ENCODE measurements at places on chromosomes 3 and 15.

- no peak for DNase-seq
These were observed 278.2 kb downstream of the ISL2 start for GRCh38 chr15:76614725-76615124.

- no peak for DNase-seq
These were observed 53.1 kb upstream of the ULK4 start for GRCh38 chr3:42014921-42015533.

DNA sequence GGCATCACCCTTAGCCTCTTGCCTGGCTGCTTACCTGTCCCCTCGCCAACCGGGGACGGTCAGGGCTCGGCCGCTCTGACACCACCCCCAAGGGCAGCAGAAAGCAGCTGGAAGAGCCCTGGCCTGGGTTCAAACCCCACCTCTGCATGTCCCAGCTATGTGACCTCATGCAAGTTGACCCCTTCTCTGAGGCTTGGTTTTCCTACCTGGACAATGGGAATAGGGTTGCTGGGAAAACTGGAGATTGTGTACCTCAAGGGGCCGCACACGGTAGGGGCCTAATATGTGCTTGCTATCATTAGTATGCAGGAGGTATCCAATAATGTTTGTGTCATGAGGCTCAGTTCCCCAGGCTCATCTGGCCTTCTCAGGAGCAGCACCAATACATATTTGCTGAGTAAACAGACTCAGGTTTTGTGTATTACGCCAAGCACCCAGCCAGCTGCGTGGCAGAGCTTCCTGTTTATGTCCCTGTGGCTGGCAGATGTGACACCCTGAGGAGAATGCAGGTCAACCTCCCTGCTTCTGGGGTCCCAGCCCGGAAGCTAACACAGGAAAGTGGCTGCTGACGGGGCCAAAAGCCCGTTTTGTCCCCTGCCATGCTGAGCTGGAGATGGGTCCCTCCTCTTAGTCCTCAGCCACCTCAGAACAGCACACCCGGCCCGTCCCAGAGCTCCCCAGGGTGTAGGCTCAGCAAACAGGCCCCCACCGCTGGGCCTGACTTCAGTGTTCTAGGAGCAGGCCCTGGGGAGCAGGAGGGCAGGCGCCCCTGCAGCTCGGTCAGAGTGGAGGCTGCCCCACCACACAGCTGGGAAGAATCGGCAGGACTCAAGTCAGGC, 29.7 kb downstream of the PLXND1 start:
- DNase-seq: no peak

DNA sequence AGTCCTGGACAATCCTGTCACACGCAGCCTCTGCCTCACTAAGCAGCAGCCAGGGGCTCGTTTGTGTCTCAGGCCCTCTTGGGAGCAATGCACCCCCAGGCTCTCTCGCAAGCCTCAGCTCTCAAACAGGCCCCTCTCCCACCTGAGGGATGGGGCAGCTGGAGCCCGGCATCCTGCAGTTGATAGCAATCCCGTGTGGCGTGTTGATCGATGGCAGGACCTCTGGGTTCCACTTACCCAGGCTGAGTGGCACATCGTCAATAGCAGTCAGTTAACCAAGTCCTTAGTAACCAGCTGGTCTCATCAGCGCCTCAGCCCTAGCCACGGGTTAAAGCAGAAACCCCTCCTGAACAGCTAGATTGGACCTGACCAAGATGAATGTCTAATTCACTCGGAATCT, 36.5 kb upstream of the PLXNA1 start:
- DNase-seq: no peak

DNA sequence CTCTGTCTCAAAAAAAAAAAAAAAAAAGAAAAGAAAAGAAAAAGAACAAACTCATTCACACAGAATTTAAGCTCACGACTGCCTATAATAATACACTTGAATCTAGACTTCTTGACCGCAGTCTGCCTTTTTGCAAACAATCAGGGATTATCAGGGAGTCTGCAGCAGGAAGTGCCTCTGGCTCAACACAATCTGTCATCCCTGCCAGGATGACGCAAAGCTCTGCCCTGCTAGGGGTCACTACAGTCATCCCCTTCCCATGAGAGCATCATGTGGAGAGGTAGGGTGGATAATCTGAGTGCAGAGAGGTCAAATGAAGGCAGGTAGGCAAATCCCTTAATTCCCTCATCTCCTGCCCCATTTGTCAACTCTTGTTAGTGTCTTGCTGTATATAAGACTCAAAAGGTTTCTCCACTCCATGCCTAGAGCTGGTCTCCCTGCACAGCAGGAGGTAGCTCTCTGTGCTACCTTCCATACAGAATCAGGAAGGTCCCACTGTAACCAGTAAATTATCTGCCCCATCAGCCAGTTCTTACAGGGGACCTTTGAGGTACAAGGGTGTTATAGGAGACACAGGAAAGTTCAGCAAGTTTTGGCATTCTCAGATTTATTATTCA, 4.2 kb downstream of the UBAP1L start:
- DNase-seq: no peak

- DNase-seq: no peak
These were observed 34.4 kb upstream of the SLCO2A1 start for GRCh38 chr3:134064081-134064480.

GRCh38 chr3:185732782-185733181, 92.1 kb downstream of the IGF2BP2 start:
- no peak for DNase-seq

- DNase-seq: no peak
These were observed 21.4 kb downstream of the SCG3 start for GRCh38 chr15:51702710-51703109.

GRCh38 chr3:64796607-64797399, 109.0 kb upstream of the ADAMTS9 start:
- no peak for DNase-seq

DNA sequence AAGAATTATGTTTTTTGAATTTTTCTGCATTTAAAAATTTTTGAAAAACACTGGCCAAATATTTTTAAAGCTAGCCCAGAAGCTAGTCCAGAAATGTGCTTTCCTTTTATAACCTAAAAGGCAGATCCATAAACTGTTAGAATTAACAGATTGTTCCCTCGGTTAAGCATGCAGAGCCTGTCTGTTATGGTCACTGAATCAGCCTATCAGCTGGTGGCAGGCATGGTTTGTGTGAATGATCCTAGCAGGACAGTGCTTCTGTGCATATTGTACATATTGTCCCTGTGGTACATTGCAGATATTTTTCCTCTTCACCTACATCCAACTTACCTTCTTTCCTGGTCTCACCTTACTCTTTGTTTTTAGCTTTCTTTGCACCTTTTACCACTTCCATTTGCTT, 53.3 kb downstream of the RARB start:
- DNase-seq: no peak

GRCh38 chr3:46489381-46489780, 8.4 kb upstream of the RTP3 start:
- no peak for DNase-seq

DNA sequence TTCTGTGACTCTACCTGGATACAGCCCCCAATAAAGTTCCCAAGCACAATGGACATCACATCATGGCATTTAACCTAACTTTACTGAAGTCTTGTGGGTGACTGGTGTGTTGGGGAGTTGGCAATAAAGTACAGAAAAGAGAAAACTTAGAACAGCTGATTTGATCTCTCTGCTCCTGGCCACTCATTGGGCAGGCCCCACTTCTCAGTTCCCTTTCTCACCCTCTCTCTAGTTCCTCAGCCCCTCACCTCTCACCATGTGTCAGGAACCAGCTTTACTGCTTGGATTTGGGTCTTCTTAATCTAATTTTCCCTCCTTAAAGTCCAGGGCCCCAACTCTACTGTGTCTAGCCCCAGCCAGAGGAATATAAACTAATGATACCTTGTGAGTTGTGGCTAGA, 713 bp upstream of the MUC13 start:
- no peak for DNase-seq

DNA sequence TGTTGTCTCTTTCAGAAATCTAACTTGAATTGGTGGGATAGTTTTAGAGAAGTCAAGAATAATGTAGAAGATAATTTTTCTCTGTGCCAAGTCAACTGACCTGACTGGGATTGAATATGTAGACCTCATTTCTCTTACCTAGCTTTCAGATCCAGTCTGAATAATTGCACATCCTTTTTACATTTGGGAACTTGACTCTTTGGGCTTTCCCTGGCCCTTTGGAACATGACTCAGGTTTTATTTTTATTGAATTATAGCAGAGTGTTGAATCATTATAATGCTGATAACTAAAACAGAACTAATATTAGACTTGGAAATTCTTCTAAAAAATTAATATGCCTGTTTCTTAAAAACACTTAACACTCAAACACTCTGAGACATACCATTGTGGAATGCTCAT, 76.5 kb downstream of the PFN2 start:
- DNase-seq: no peak

- no peak for DNase-seq
These were observed 135.9 kb downstream of the CMSS1 start for GRCh38 chr3:99953596-99953995.

- no peak for DNase-seq
These were observed 383.7 kb downstream of the MAGI1 start for GRCh38 chr3:65655061-65655460.

- no peak for DNase-seq
These were observed 31.6 kb downstream of the ZDHHC19 start for GRCh38 chr3:196179380-196180308.

- no peak for DNase-seq
These were observed 50.5 kb downstream of the CRYGS start for GRCh38 chr3:186493525-186494255.

DNA sequence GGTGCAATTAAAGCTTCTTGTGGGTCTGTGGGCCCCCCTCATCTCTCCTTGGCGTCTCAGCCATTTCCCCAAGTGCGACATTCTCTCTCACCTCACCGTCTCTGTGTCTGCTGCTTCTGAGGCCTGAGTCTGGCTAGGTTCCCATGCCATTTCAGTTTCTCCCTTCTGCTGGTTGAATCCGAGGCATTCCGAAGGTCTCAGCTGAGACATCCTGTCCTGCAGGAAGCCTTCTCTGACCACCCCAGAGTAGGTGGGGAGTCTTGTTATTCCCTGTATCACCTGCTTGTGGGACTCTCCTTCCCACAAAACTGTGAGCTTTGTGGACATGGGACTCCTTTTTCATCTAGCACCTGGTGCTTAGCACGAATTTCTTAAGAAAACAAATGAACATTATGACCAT, 78.3 kb downstream of the ASB7 start:
- no peak for DNase-seq

DNA sequence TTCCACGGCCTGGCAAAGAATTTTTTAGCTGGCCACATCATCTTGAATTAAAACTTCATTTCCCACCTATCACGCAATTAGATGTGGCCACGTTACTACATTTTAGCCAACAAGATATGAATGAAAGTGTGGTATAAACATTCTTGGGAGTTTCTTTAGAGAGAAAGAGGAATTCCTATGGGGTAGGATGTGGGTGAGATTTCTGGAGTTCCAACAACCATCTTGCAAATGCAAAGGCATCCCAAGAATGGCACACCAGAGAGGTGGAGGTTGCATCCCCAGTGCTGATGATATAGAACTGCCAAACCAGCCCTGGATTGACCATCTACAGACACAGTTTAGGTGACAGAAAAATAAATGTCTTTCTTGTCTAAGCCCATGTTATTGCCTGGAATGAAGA, 66.3 kb upstream of the AKAP13 start:
- DNase-seq: no peak

GRCh38 chr15:82917249-82917648, 35.3 kb downstream of the HOMER2 start:
- DNase-seq: no peak

DNA sequence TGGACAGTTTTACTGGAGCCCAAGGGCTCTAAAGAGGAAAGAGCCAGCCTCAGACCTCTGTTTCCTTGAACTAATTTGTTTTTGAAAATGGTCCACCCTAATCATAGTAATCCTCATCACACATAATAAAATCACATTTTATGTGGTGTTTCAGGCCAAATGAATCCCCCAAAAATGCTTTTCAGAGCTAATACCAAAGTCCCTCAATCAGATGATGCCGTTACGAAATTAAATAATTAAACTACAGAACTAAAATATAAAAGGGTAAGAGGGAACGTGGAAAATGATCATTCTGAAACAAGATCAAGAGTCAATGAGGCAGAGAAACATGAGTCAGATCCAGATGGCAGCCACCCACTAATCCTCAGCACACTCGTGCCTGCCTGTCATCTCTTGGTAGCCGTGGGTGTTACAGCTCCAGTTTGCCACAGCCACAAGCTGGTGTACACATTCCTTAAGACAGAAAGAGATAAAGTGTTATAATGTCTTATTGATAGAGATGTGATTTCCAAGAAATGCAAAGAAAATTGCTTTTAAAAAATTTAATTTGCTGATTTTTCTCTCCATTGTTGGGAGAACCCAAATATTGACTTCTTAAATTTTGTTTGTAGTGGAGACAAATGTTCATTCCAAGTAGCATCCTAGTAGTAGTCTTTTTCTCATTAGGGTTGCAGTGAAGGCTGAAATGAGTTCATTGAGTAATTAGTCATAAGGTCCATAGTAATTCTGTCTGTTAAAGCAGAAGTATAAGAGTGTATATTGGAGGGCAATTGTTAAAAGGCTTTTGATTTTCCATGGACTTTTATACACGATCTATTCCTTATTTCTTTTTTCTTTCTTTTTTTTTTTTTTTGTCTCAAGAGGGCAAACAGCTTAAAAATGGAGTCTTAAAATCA, 104.2 kb downstream of the AGBL1 start:
- DNase-seq: no peak

- no peak for DNase-seq
These were observed 692.7 kb upstream of the ZNF385D start for GRCh38 chr3:22443571-22444233.

DNA sequence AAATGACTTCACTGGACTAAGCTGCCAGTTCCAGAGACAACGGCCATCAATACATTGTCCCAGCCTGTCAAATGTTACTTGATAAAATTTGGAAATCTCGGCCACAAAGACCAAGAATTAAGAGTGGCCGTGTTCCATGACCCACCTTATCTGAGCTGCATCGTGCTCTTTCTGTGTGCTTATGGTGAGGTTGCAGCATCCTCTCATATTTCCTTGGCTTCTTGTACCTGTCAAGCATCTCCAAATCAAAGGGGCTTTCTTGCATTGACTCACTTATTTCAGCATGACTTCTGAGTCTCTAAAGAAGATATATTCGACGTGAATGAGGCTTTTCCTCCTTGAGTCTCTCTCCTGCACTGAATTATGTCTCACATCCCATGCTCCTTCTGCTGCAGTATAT, 421.7 kb downstream of the MCTP2 start:
- no peak for DNase-seq

DNA sequence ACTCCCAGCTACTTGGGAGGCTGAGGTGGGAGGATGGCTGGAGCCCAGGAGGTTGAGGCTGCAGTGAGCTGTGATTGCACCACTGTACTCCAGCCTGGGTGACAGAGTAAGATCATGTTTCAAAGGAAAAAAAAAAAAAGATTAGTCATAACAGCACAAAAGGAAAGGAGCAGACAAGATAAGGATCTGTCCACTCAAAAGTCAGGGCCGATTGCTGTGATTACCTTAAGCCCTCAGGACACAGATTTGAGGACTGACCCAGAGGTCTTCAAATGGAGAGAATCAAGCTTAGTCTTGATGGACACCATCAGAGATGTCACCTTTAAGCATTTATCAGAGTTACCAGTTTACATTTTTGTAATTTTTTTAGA, 23.9 kb upstream of the HEG1 start:
- DNase-seq: no peak

- no peak for DNase-seq
These were observed 15.5 kb upstream of the GOLGA8B start for GRCh38 chr15:34598799-34599585.

- no peak for DNase-seq
These were observed 152.0 kb downstream of the OPA1 start for GRCh38 chr3:193744822-193745684.
